ENCODE measurements at places on chromosomes 1 and 21.
A peak's percentile ranks its signal among the peaks of the same experiment; 100 is the strongest.

- no peak for DNase-seq
Observed at GRCh38 chr1:189880135-189880534, 597.5 kb downstream of the BRINP3 start.

- no peak for DNase-seq
Observed at GRCh38 chr21:25912402-25912746, 177.6 kb downstream of the GABPA start.

DNA sequence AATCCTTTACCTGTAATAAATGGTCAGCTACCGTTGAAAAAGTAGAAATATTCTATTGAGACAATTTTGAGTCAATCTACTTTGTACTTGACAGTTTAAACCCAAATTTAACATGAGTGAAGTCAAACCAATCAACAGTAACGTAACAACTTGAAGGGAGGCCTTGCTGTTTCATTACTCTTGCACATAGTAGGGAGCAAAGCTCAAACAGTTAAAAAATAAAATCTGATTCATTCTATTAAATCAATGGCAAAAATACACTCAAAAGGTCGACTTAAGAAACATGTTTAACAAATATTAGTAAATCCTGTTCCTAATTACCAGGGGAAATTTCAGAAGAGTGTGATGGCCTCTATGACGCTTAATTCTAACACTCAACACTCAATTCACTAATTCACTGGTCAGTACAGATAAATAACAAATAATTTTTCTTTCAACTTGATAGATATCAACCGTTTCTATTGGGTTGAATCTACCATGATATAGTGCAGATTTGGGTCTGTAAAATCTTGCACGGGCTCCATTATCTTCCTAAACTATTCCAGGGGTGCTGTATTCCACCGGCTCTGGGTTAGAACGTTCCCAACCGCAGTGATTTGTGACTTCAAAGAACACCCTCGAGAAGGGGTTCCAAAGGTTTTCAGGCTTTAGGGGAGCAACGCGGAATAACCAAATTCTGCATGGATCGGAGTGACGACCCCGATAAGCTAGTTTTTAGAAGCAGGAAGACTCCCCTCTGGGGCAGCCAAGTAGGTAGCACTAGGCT, 1.4 kb downstream of the TARBP1 start:
- no peak for DNase-seq

DNA sequence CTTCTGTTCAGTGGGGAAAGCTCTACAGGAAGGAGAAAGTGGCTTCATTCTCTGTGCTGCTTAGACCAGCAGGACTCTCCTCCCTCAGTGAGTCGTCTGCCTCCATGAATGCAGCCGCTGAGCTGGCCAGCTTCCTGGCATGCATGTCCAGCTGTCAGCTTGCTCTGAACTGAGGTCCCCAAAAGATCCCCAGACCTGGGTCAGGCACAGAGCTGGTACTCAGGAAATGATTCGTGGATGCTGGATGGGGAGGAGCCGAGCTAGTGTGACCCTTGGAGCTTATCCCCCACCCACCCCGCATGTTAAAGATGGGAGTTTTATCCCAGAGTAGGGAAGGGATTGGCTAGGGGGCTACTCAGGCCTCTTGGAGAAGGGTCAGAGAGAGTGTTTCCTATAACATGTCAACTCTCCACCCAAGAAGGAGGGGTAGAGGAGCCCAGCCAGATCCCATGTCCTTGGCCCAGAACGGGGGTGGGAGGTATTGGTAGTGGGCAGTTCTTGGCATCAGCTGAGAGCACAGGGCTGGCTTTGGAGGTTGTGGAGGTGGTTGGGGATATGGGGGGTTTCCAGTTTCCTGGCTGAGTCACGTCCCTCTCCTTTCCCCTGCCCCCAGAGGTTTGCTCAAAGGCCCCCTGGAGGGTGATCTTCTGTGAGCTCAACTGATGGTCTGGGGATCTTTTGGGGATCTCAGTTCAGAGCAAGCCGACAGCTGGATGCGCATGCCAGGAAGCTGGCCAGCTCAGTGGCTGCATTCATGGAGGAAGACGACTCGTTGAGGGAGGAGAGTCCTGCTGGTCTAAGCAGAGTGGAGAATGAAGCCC, 110.1 kb downstream of the FOXD2 start:
- no peak for DNase-seq

GRCh38 chr1:26731233-26731902, 35.6 kb downstream of the ARID1A start:
- no peak for DNase-seq

DNA sequence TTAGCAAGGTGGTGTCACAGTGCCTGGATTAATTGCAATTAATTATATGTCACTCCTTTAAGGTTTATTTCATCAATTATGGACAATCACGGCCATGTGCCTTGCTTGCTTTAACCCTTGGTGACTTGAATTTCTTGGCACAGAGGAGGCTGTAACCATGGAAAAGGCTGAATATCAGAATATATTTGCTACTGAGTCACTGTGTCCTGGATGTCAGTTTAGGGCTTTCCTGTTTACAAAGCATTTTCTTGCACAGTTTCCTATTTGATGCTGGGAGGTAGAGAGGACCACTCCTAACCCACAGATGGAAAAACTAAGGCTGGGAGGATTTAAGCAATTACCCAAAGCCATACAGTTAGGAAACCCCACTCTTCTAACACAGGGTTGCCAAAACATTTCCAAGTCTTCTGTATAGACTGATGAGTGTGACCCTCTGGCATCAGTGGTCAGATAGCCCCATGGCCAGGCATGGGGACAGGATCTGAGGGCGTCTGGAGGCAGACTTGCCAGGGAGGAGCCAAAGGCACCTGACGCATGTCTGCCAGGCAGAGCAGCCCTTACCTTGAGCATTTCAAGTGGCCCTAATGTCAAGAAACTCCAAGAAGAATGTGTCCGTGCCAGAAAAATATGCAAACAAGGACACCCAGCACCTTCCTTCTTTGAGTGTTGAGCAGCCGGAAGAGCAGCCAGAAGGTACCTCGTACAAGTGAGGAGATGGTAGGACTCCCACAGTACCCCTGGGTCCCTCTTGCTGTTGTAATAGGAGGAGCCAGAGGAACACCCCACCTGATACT, 34.4 kb downstream of the KCNN3 start:
- no peak for DNase-seq

DNA sequence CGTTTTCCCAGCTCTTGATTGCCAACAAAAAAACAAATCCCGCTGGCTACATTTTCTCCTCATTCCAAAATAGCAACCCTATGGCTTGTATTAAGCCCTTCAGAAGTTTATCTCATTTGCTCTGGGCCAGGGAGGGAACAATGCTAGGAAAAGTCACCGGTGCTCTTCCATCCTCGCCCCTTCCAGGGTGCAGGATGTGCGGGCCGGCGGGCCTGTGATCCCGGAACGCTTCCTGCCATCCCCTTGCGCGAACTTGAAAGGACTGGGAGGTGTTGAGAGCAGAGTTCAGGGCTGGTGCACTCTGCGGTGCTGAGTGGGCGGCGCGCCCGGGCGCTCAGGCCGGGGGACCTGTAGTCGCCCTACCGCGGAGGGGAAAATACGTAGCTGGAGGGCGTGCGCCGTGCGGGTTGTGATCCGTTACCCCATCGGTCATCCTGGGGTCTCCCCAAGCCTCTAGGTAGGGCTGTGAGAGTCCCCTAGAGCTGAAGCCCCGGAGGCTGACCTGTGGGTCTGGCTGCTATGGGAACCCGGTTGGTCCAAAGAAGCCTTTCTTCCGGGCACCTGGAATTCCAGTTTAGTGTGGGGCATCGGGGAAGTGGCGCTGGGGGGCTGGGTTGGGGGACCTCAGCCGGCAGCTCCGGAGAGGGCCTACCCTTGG, 13.1 kb downstream of the NR5A2 start:
- peak; percentile 42 for DNase-seq

GRCh38 chr1:46665983-46666382, 2.2 kb downstream of the ATPAF1 start:
- no peak for DNase-seq

DNA sequence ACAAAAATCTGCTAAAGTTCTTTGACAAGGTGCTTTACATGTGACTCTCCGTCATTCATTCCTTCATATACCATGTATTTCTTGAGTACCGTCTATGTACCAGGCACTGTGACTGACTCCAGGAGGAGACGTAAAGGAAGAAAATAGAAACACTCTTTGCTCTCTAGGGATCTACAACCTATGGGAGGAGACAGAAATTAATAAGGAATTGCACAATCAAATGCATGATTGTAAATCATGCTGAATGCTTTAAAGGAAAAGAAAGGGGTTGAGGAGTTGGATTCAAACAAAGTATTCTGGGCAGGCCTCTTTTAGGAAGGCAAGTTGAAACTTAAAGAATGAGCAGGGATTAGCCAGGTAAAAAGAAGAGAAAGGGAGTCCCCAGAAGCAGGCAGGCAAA, 239.1 kb upstream of the FGGY start:
- DNase-seq = no peak

- DNase-seq = no peak
Observed at GRCh38 chr1:154987326-154987725, 4.2 kb downstream of the FLAD1 start.

DNA sequence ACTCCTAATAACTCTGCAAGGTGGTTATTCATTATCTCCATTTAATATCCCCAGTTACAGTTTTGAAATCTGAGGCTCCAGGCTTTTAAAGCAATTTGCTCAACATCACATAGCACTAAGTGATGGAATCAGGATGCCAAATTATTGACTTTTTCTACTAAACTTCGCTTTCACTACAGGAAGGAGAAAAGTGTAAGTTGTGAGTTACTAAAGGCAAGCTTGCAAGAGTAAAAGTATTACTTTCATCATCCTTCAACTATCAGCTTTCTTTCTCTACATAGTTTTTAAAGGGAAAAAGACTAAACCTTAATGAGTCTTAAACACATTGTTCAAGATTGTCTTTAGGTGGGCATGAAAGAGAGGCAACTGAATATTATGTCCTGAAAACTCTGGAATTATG, 1.8 kb downstream of the OSBPL9 start:
- DNase-seq = no peak

DNA sequence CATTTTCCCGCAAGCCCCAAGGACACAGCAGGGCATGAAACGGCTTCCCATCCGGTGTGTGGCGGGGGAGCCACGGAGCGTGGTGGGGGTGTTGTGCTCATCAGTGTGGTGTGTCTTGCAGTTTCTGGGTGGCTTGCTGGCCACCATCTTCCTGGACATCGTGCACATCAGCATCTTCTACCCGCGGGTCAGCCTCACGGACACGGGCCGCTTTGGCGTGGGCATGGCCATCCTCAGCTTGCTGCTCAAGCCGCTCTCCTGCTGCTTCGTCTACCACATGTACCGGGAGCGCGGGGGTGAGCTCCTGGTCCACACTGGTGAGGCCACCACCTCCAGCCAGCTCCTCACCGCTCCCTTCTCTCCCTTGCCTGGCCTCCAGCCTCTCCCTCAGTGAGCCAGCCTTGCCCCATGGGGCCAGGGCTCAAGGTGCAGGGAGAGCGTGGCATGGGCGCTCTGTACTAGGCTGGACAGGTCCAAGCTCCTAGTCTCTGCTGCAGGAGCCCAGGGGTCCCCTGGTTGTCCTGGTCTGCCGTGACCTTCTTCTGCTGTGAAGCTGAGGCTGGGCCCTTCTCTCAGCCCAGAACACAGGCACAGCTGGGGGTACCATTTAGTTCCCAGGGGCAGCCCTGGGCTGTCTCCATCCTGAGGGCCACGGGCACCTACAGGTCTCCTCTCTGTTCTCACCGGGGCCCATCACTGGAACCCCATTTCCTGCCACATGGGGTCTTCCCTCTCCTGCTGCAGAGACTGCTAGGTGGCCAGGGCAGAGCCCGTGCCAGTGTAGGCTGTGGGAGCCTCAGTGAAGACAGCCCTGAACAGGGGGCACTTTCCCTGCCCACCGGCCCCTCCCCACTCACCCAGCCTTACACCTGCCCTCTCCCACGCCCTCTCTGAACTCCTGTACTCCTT, 12.6 kb downstream of the AGTRAP start:
- no peak for DNase-seq

DNA sequence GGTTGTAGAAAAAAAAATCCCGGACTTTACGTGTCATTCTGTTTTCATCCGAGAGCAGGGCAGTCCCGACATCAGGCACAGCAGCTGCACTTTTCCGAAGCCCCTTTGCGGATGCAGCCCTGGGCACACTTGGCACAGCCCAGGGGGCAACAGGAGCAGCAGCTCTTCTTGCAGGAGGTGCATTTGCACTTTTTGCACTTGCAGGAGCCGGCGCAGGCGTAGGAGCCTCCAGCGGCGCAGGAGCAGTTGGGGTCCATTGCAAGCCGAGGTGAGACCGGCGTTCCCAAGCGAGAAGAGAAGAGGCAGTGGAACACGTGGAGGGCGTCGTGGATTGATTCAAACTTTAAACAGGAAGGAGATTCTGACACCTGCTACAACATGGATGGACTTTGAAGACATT, at the start of gene MT1HL1:
MT1HL1 (minus strand) TSS at position 326 of the 400 bp plus-strand sequence; CDS start at position 257, 69 bp downstream.
- no peak for DNase-seq

GRCh38 chr1:73674945-73675561, 522.9 kb downstream of the LRRIQ3 start:
- peak; percentile 79 for DNase-seq

DNA sequence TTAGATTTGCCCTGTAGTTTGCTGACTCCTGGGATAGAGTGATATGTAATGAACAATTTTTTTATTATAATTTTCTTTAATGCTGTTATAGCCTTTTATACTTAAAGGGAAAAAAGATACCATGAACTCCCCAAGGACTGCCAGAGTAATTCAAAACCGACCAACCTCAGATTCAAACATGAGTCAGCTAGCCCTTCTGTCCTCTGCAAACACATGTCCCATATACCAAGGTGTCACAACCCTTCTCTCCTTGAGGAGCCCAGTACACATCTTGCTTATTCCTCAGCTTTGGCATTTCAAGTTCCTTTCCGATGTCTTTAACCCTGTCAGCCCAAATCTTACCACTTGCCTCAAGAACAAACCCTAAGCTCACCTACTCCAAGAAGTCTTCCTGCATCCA, 184.9 kb downstream of the KCNH1 start:
- DNase-seq = no peak

DNA sequence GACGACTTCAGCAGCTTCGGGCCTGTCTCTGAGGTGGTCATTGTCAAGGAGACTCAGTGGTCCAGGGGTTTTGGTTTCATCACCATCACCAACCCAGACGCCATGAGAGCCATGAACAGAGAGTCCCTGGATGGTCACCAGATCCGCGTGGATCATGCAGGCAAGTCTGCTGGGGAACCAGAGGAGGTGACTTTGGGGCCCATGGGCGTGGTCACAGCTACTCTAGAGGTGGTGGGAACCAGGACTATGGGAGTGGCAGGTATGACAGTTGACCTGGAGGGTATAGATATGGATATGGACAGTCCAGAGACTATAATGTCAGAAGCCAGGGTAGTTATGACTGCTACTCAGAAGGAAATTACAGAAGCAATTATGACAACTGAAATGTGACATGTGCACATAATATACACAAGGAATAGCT, 19.3 kb upstream of the METTL13 start:
- no peak for DNase-seq

Measured in NCI-H1105 treated with DMSO at 0.1 percent for 48 hours (cell line).